Stimulated activated CD4-positive, alpha-beta T cell treated with anti-CD3 and anti-CD28 coated beads, TNF-alpha, amount 100 ng/mL, for 1 hour (primary cell): ENCODE measurements at places on chromosomes 2 and 18.

- DNase-seq, result no peak
These were observed 1541.9 kb upstream of the PIK3C3 start for GRCh38 chr18:40413160-40413559.

DNA sequence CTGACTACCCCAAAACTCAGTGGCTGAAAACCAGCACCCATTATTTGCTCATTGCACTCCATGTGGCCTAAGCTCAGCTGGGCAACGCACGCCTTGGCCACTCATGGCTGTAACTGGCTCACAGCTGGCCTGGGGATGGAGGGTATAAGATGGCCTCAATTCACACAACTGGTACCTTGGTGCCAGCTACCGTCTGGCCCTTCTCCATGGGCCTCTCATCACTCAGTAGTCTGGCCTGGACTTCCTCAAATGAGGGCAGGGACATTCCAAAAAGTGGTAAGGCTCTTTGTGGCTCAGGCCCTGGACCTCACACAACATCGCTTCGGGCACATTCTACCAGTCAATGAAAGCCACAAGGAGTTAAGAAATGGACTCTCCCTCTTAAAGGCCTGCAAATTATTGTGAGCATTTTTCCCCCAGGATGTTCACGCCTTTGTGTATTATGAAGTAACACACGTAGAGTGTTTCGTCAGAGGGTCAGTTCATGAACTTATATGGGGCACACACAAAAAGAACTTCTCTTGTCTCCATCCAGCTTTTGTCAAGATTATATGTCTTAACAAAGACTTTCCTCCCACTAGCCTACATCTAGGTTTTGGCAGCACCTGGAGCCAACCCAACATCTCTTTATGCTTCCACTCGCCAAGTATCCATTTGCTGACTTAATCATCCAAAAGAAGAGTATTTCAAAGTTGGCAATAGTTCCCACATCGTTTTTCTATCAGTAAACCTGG is 145.2 kb downstream of the CCBE1 start:
- DNase-seq, result no peak

- no peak for DNase-seq
These were observed 170.3 kb downstream of the TMEM18 start for GRCh38 chr2:506866-507265.

DNA sequence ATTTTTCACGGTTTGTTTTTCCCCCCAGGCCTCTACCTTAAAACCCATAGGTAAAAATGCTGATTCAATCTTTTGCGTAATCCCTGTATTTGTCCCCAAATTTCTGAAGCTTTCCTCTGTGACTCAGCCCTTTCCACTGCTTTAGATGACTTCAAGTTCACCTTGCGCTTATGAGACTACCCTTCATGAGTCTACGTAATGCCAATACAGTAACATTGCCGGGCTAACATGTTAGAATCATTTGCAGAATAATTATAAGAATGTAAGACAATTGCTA is 283.0 kb downstream of the TMX3 start:
- no peak for DNase-seq

GRCh38 chr2:215191477-215191876 is 53.1 kb upstream of the ABCA12 start:
- DNase-seq, result no peak

GRCh38 chr2:97730245-97730644 is 16.9 kb downstream of the ZAP70 start:
- no peak for DNase-seq

DNA sequence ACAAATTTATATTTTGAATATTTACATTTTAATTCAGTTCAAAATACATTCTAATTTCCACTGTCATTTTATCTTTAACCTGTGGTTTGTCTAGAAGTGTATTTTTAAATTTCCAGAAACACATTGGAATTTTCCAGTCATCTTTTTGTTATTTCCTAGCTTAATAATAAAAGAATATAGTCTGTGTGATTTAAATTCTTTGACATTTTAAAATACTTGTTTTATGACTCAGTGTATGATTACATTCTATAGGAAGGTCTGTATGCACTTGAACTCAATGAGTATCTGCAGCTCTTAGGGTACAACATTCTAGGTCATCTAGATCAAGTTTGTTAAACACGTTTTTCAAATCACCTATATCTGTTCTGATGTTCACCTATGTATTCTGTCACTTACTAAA is 88.3 kb upstream of the MBOAT2 start:
- DNase-seq, result no peak

DNA sequence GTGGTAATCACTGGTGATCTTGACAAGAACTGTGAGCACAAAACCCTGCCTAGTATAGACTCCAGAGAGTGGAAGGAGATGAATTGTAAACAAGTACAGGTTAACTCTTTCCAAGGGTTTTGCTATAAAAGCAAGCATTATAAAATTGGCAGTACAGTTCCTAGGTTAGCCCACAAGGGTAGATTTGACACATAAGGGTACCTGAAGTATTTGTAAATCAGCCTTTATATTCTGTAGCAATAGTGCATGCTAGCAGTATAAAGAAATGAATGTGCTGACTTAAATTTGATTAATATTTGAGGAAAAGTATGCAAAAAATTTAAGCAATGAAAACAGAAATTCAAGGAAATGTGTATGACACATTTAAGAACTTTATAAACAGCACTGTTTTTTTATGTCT is 42.4 kb downstream of the SP3 start:
- DNase-seq, result no peak

DNA sequence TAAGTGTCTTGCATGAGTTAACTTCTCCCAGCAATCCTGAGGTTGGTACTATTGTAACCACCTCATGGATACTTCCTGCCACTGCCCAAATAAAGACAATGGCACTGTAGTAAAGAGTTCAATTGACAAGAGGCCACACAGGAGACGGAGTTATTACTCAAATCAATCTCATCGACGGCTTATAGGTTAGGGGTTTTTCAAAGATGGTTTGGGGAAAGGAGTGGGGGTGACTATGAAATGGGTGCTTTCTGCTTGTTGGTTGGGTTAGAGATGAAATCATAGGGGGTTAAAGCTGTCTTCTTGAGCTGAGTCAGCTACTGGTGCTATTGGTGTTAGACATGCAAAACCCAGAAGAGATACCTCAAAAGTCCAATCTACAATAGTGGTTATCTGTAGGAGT is 1258.0 kb upstream of the ZEB2 start:
- DNase-seq, result no peak

GRCh38 chr2:189142893-189143759 is 36.4 kb downstream of the COL5A2 start:
- DNase-seq, result peak; percentile 3

DNA sequence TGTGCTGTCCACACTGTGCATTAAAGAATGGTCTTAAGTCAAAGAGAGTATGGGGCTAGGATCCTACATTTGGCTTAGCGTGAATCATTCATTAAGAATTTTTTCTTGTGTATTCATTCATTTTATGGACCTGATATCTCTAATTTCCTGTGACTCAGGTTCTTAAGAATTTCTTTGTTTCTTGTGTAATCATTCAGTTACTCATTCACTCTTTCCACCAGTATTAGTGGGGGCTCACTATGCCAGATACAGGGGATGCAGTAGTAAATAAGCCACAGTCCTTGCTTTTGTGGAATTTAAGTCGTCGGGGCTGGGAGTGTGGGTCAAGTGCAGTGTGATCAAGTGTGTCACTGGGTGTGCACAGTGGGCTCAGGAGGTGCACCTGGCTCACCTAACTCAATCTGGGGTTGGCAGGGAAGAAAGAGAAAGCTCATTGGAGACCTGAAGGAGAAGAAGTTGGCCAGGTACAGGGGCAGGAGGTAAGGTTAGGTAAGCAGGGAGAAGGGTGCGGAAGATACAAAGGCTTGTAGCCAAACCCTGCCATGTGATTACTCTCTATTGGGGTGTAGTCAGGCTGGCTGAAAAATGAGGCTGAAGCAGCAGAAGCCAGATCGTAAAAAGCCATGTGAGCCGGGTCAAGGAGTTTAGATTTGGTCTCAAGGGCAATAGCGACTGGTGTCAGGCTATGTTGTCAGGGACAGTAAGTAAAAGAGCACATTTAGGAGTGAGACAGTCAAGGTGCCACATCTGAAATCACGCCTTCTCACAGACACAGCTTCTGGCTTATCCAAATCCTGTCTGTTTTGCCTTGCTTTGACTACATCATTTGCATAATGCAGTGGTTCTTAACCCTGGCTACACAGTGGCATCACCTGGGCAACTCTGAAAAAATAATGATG is 67.2 kb downstream of the KCTD1 start:
- DNase-seq, result no peak

GRCh38 chr2:30611583-30611982 is 164.5 kb downstream of the LCLAT1 start:
- DNase-seq, result no peak

- peak; percentile 62 for DNase-seq
These were observed 85.3 kb downstream of the CDC42EP3 start for GRCh38 chr2:37585982-37586621.

DNA sequence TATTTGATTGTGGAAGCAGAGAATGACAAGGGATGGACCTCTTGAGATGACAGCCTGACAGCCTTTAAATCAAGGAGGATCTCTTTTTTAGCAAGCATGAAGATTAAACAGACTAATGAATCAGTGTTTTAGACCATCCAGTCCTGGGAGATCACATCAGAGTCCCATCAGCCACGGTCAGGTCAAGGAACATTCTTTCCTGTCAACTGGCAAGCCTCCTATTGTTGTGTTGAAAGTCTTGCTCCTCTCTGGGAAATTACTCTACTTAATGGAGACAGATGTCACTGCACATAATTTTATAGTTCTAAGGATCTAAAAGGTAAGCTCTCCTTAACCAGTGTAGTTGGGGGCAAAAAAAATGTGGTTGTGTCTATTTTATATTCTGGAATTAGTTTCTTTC is 469.0 kb downstream of the TMEM182 start:
- no peak for DNase-seq

- no peak for DNase-seq
These were observed 45.5 kb downstream of the FANCL start for GRCh38 chr2:58195662-58196061.

GRCh38 chr2:218217360-218218267 is 625 bp downstream of the ARPC2 start:
- peak; percentile 34 for DNase-seq

DNA sequence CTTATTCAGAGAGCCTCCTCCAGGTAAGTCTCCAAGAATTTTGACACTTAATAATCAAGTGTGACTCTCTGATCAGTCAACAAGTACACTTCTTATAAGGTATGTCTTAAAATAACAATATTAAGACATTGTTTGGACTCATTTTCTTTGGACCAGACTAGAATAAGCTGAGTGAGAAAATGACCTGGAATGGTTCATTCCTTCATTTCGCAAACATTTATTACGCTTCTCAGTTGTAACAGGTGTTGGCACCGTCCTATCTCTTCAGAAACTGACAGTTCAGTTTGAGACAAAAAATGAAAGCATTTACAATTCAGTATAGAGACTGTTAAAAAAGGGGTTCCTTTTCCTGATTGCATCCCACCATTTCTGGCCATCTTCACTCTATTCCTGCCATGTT is 46.6 kb downstream of the TSPYL6 start:
- DNase-seq, result no peak

DNA sequence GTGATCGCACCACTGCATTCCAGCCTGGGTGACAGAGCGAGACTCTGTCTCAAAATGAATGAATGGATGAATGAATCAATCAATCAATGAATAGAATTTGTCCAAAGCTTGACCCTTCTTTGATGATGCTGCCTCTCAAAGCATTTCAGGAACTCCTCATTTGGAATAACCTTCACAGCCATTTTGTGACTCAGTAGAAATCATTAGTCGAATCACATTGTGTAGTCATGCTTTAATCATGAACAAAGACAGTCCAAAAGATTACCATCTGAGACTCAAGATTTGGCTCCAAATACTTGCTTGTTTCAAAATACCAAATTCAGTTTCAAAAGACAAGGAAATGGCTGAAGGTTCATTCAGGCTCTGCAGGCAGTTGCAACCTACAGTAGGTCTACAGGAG is 83.1 kb downstream of the VWA3B start:
- no peak for DNase-seq

- no peak for DNase-seq
These were observed 137.8 kb downstream of the PID1 start for GRCh38 chr2:229133155-229133772.

- no peak for DNase-seq
These were observed 277.7 kb downstream of the RNF144A start for GRCh38 chr2:7194950-7195349.
